ENCODE measurements at places on chromosomes 1 and 21.

DNA sequence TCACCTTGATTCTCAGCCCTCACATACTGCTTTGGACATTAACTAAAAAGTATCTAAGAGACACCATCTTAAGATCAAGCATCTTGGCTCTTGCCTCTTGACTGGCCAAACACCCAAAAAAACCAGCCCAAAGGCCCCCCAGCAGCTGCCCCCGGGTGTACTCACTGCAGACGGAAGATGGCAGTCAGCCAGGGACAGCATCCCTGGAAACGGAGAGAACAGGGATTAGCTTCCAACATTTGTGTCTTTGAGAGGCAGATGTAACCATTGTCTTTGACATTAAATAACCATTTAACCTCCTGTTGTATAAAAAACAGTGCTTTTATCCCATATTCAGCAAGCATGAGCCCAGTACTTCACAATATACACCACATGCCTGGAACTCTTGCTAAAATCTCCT is 11.3 kb downstream of the TMEM63A start:
- DNase-seq: no peak

DNA sequence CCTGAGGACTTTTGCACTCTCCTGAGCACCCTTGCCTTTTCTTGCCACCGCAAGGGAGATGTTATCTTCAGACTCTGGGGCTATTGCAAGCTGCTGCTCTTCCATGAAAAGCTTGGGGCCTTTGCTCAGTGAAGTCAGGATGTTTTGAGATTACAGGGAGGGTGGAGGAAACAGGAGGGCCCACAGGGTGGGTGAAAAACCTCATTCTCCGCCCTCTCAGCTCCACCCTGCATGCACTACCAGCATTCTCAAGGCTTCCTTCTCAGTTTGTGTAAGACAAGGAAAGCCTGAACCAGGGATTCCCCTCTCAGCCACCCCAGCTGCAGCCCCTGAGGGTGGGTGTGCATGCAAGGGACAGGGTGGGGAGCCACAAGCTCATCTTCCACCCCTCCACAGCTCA is 25.8 kb upstream of the ZNF648 start:
- no peak for DNase-seq

DNA sequence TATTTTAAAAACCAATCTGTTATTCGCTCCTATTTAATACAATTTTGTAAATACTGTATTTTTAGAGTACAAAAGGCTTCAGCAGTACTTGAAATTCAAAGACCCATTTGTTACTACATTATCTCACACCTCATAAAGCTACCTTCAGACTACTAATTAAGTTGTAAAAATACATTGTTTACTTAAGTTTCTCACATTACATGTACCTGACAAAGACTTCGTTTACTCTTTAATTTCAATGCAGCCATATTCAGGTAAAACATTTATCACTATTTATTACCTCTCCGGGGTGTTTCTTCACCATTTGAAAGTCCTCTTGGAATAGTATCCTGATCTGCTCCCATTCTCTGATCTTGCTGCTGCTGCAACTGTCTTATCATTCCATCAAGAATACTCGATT is 55.2 kb downstream of the BRWD1 start:
- DNase-seq: no peak

GRCh38 chr1:198669023-198669698 is 30.3 kb downstream of the PTPRC start:
- DNase-seq: no peak

- no peak for DNase-seq
Observed at GRCh38 chr1:162702628-162703027, 70.4 kb downstream of the DDR2 start.

- no peak for DNase-seq
Observed at GRCh38 chr1:243542739-243543415, 287.0 kb downstream of the SDCCAG8 start.

- DNase-seq: no peak
Observed at GRCh38 chr1:82152356-82153271, 351.9 kb downstream of the ADGRL2 start.

DNA sequence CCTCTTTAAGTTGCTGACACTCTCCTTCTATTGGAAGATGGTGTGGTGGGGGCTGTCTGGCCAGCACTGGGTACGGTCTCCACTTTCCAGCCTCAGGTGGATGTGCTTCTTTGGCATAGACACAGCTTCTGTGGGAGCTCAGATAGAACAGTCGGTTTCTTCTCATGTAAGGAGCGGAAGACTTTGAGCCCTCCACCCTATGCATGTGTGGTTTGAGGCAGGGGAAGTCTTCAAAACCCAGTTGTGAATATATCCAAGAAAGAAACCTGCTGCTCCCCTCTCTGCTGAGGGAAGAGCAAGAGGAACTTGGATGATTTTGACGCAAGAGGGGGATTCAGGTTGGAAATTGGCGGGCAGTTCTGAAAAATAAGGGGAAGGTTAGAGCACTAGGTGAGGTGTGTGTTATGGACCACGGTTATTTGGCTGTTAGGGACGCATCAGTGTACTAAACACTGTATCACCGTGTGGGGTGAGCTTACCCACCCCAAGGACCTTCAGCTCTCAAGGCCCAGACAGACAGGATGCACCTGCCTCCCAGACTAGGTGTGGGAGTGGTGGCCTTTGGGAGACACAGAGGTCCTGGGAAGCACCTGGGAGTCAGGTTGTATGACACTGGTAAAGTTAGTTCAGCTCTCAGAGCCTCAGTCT is 36.2 kb downstream of the IL6R start:
- no peak for DNase-seq

GRCh38 chr1:232676307-232676706 is 46.4 kb upstream of the SIPA1L2 start:
- DNase-seq: no peak

- DNase-seq: no peak
Observed at GRCh38 chr1:55309786-55310504, 94.8 kb upstream of the USP24 start.

DNA sequence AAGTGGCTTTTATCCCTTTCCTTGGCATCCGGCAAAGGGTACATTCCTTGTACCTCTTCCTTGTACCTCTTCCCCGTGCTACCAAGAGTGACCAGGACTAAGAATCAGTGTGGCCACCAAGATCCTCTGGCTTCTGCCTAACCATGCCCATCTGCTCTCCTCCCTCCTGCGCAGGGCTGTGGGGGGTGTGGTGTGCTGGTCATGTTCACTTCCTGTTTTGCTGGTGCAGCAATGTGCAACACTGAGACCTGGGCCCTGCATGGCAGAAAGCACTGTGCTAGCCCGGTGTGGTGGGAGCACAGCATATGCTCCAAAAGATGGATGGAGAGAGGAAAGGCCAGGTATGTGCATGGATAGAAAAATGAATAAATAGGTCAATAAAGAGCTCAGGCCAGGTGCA is 33.3 kb upstream of the TENT5C start:
- no peak for DNase-seq

GRCh38 chr1:89643577-89643976 is 10.7 kb downstream of the LRRC8C start:
- DNase-seq: no peak

- no peak for DNase-seq
Observed at GRCh38 chr1:56185493-56185892, 393.9 kb downstream of the PLPP3 start.

DNA sequence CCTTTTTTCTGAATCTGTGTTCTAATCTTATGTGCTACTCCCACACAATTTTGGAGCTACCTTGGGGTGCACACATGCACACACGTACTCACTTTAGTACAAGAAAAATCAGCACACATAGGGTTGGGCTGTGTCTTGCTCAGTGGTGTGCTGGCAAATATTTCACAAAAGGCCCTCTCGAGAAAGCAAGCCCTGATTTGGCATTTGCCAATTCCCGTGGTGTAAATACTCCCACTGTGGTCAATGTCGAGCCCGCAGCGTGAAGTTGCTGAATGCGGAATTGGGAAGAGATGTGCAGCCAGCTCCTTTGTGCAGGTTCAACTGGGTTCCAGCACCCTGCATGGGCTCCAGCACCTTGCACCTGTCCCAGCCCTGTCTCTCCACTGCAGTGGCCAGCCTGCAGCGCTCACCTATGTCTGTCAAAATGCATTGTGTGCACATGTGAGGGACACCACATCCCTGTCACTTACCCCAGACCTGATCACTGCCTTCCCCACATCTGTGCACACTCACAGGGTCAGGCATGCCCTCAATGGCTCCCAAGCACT is 78.4 kb upstream of the WNT4 start:
- DNase-seq: no peak

GRCh38 chr1:180243517-180244221 is 13.6 kb downstream of the LHX4 start:
- DNase-seq: no peak

- DNase-seq: peak; percentile 46
Observed at GRCh38 chr1:156490401-156491032, 10.1 kb downstream of the MEF2D start.

- DNase-seq: no peak
Observed at GRCh38 chr1:201062511-201063091, 39.1 kb upstream of the KIF21B start.

DNA sequence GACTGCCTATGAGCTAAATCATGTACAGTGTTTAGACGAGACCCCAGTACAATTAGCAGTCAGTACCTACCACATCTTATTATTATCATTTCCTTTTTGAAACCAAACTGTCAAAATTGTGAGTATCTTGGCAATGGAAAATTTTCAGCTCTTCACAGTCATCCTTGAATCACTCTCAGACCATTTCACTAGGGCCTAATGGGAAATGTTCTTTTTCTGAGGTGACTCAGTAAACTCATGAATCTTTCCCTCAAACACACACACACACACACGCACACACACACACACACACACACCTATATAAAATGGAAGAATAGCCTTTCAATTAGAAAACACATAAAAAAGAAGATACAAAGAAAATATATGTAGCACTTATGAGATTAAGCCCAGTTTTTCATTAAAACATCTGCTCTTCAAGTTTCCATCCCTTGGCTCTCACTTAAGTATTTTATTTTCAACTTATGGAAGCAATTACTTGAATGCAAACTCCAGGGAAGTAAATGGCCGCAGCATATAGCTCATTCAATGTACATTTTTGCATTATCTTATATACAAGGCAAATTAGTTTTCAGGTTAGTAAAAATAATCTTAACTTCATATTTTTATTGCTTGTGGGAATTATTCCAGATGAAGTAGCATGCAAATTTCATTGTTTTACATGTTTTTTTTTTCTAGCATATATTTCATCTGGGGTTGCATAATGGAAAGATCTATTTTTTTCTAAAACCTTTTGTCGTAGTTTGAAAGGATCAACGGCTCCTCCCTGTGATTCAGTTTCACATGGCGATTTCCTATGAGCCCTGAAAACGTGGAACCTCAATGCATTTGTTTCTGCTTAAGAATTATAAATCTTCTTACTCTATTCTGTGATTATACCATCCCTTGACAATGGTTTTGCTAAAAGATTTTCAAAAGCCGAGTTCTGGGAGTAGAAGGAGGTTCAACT is 46.3 kb upstream of the TMPRSS15 start:
- DNase-seq: no peak

DNA sequence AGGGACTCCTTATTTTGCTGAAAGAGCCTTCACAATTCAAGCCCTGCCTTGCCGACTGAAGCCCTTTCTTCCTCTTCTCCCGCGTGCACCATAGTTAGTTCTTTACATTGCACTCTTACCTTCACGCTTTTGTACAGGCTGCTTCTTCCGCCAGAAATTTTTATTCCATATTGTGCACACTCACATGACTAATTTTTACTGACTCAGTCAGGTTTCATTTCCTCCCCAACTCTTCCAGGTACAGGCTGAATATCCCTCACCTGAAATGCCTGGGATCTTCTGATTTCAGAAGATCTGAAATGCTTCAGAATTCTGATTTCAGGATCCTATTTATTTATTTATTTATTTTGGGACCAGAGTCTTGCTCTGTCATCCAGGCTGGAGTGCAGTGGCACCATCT is 172.8 kb downstream of the ZNF281 start:
- no peak for DNase-seq

- peak; percentile 90 for DNase-seq
Observed at GRCh38 chr1:2192031-2192995, 2.3 kb downstream of the FAAP20 start.
